Activated CD8-positive, alpha-beta memory T cell treated with anti-CD3 and anti-CD28 coated beads for 24 hours (primary cell): ENCODE measurements at places on chromosomes 12 and 14.

DNA sequence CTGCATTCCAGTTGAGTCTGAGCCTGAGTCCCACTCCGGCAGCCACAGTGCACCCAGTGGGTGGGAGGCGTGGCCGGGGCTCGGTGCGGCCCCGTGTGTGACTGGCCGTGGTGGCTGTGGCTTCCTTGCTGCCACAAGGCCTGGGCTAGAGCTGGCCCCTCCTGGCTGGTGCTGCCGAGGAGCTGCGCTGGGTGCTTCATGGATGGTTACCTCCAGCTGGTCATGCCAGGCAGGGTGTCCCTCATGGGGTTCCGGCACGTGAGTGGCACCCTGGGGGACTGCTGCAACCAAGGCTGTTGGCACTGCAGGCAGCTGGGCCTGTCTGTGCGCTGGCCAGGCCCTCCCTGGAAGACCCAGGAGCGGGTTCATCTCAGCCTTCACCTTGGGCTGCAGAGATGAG, 62.7 kb downstream of the KIF26A start:
- no peak for DNase-seq

GRCh38 chr14:79050787-79051727, 880.9 kb downstream of the NRXN3 start:
- DNase-seq: no peak

GRCh38 chr14:64865109-64865508, 14.6 kb downstream of the SPTB start:
- DNase-seq: no peak

- DNase-seq: no peak
These were observed 255.5 kb downstream of the SNAPC1 start for GRCh38 chr14:62017651-62018230.

GRCh38 chr12:47767216-47767724, 5.8 kb upstream of the SLC48A1 start:
- peak; percentile 87 for DNase-seq

DNA sequence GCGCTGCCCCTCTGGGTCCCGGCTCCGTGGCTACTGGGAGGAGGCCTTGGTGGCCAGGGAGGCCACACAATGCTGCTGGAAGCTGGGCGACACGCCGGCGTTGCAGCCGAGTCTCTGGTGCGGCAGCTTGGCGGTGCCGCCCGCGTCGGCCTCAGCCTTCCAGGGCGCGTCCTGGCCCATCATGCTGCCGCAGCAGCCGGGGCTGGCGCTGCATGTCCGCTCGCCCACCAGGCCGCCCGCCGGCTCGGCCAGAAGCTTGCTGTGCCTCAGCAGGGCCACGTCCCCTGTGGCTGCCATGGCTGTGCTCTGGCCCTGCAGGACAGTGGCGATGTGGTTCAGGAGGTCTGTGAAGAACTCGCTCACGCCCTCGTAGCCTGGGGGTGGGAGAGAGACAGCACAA, 18.6 kb downstream of the CHGA start:
- no peak for DNase-seq

- DNase-seq: no peak
These were observed 12.2 kb downstream of the SDR9C7 start for GRCh38 chr12:56922031-56922430.
